ENCODE measurements at places on chromosomes 5 and 9. TPM values are rescaled to one million over a fixed set of nuclear protein-coding genes. Genes with fewer than 3 reads are reported as not detected.

The CCDC69 gene
- total RNA-seq, result 14.6 TPM

The C8G gene
- not detected for total RNA-seq

The TMEM171 gene
- 26.5 TPM for total RNA-seq

The PDE6A gene
- not detected for total RNA-seq

Data from thoracic aorta endothelial cell (primary cell).